ENCODE measurements at places on chromosomes 6 and 20. TPM values are rescaled to one million over a fixed set of nuclear protein-coding genes. Genes with fewer than 3 reads are reported as not detected.
A peak's percentile ranks its signal among the peaks of the same experiment; 100 is the strongest.

- no peak for DNase-seq
Observed at GRCh38 chr20:2834401-2835110, 5.9 kb downstream of the PCED1A start.

Gene RTN4IP1
- total RNA-seq: 5.9 TPM

Gene ULBP1
- total RNA-seq: 0.26 TPM

GRCh38 chr6:34182751-34183531 lies 37.1 kb upstream of the GRM4 start:
- DNase-seq: no peak

GRCh38 chr6:107894809-107895396 lies 63.1 kb downstream of the SEC63 start:
- peak; percentile 42 for DNase-seq

- peak; percentile 30 for DNase-seq
Observed at GRCh38 chr6:94636780-94637385, 940.5 kb upstream of the MANEA start.

- DNase-seq: no peak
Observed at GRCh38 chr6:125932451-125932795, 24.1 kb upstream of the HINT3 start.

GRCh38 chr20:43831481-43832065 lies 83.1 kb upstream of the TOX2 start:
- DNase-seq: no peak

Gene CLVS2
- total RNA-seq: not detected

Gene POM121L2
- total RNA-seq: not detected
